ENCODE measurements at places on chromosomes 2 and 18. TPM values are rescaled to one million over a fixed set of nuclear protein-coding genes. Genes with fewer than 3 reads are reported as not detected.

- DNase-seq = no peak
Measured at GRCh38 chr2:129673234-129673633, 306.2 kb upstream of the RAB6C start.

- DNase-seq = no peak
Measured at GRCh38 chr2:76975752-76976151, 546.4 kb downstream of the LRRTM4 start.

Gene SPEG
- total RNA-seq = 0.75 TPM

Gene PLEKHM3
- total RNA-seq = 5.5 TPM

Gene RAB27B
- total RNA-seq = 4.5 TPM

GRCh38 chr2:17975401-17975800 lies 96.9 kb downstream of the KCNS3 start:
- DNase-seq = no peak

- DNase-seq = no peak
Measured at GRCh38 chr2:173059971-173060461, 15.6 kb upstream of the MAP3K20 start.

Gene KCNG2
- 0.08 TPM for total RNA-seq

Gene SLC16A14
- total RNA-seq = 0.79 TPM

DNA sequence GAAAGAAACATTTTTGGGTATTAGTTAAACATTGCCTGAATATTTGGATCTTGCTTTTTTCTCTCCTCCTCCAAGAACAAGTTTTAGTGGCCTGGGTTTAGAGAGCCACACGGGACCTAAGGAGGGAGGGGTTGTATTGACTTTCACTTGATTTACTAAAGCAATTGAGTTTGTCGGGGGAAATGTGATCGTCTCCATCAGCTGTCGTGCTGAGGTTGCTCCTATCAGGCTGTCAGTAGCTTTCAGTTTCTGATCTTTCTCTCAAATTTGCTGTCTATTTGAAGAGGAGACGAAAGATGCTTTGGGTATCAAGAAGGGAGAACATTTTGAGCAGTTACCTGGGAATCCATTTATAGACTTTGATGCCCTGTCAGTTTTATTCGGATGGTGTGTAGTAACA lies 106.0 kb downstream of the SETBP1 start:
- DNase-seq = no peak

- no peak for DNase-seq
Measured at GRCh38 chr2:7281231-7282201, 364.3 kb downstream of the RNF144A start.

GRCh38 chr2:29698216-29698615 lies 223.2 kb downstream of the ALK start:
- no peak for DNase-seq

- DNase-seq = no peak
Measured at GRCh38 chr2:230974096-230974913, 21.6 kb upstream of the SPATA3 start.

Gene POTEC
- not detected for total RNA-seq

GRCh38 chr18:23900994-23901393 lies 113.6 kb upstream of the TTC39C start:
- no peak for DNase-seq

DNA sequence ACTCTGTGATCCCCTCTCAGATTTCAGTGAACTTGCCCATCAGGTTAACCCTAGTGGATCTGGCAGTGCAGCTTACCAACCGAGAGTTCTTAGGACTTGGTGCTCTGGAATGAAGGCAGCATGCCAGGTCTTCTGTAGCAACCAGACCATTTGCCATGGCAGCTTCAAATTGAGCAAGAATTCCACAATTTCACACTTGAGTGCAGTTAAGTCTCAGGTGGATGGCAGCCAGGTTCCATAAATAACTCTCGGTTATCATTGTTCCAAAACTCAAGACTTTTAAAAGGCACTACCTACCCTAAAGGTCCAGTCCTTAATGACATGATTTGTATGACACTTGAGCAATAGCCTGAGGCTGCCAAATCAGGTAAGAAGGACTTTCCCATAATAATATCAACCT lies 48.1 kb downstream of the GALNT3 start:
- no peak for DNase-seq

DNA sequence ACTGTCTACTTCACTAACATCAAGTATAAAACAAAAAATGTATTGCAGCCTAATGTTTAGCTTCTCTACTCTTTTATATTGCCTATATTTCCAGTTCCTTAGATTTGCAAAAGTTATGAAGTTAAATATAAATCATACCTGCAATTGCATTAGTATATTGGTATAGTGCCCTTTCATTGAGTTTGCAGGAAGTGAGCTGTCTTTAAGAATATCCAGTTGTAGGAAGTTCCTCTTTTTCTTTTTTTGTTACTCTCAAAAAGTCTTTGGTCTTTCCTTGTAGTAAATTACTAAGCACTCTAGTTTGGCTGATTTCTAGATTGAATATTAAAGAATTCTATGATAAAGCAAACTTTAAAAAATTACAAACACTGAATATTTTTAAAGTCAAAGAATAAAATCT lies 71.3 kb upstream of the FN1 start:
- no peak for DNase-seq

DNA sequence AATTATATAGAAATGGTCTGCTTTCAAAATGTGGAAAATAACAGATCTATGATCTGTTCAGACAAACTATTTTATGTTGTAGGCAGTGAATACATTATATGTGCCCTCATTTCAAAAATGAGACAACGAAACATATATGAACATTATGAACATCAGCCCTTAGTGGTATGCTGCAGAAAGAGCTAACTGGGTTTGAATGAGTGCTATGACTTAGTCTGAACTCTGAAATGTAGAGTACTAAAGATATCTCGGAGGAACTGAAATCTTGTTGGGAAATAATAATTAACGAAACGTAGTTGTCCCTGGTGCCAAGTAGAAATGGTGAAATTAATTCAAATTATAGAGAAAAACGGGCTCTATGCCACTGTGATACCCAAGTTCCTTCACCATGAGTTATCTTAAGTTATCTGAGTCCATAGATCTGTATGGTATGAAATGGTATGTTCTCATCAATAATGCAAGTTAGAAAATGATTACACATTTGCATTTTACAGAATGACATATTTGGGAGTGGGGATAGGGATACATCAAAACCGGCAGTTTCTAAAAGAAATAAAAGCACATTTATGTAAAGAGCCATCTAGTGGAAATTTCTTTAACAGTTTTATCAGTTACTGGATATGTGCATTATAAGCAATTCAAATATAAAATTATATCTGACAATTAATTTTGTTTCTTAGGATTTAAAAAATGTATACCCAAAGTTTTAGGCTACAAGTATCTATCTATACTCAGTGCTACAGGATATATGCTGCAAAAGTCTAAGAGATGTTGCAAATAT lies 26.7 kb downstream of the STARD6 start:
- DNase-seq = no peak

DNA sequence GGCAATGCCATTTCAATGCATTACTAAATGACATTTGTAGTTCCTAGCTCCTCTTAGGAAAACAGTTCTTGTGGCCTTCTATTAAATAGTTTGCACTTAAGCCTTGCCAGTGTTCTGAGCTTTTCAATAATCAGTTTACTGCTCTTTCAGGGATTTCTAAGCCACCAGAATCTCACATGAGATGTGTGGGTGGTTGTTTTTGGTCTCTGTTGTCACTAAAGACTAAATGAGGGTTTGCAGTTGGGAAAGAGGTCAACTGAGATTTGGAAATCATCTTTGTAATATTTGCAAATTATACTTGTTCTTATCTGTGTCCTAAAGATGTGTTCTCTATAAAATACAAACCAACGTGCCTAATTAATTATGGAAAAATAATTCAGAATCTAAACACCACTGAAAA lies 45.3 kb downstream of the HADHB start:
- DNase-seq = no peak

GRCh38 chr18:23809415-23809814 lies 120.2 kb downstream of the LAMA3 start:
- DNase-seq = no peak
